ENCODE measurements at places on chromosomes 1 and 21.

GRCh38 chr1:27372022-27372807 lies 2.4 kb downstream of the FCN3 start:
- DNase-seq = no peak

GRCh38 chr1:236108027-236108648 lies 34.2 kb upstream of the GPR137B start:
- no peak for DNase-seq

DNA sequence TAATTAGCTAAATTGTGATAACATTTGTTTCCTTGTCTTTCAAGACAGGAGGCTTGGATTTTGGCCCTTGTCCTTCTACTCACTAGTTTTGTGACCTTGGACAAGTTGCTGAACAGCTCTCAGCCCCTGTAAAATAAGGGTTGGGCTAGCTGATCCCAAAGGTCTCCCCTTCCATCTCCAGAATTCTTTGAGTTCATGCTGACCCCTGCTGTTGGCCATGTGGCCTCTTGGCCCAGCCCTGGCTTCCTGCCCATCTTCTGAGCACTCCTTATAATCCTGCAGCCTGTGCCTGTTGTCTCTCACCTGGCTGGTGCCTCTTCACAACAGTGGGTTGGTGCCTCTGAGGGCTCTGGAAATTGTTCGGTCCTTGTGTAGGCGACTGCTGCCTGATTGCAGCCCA lies 10.1 kb downstream of the PTGFRN start:
- DNase-seq = no peak

- DNase-seq = peak; percentile 27
Measured at GRCh38 chr21:31731056-31731856, 662 bp downstream of the SCAF4 start.

- no peak for DNase-seq
Measured at GRCh38 chr1:111672331-111672730, 52.7 kb downstream of the RAP1A start.

- no peak for DNase-seq
Measured at GRCh38 chr1:29687601-29688244, 451.4 kb downstream of the PTPRU start.

- DNase-seq = no peak
Measured at GRCh38 chr21:34836103-34836932, 167.5 kb downstream of the CLIC6 start.

DNA sequence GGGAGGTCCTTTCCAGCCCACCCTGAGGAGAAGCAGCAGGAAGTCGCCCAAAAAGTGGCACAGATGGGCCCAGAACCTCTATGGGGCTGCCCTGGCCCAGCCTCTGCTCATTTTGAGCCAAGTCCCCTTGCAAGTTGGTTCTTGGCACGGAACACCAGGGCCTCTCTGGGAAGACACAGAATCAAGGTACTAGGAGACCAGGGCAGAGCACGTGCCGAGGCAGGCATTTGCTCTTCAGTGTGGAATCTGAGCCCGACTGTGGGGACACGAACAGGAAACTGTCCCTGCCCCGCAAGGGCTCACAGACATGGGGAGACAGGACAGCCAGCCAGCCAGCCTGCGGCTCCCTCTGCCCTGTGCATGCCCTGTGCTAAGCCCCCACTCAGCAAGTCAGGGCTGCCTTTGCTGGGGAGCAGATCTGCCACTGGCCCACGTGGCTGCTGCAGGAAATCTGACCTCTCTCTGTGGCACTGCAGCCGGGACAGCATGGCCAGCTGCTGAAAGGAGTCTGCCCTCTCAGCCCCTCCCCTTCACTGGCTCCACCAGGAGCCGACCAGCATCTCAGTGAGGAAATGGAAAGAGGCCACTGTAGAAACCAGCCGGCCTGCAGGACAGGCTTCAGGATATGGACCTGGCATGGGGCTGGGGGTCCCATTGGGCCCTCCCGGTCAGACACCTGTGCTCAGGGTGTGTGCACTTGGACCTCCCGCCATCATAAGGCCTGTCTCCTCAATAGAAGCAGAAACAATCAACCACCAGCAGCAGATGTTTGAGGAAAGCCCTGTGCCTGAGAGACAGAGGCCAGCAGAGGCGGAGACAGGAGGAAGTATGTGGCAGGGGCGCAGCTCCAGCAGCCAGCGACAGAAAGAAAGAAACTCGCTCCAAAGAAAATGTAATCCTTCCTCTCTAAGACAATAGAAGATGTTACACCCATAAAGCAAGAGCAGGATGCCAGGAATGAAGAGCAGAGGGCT lies 3.7 kb downstream of the ARHGEF16 start:
- DNase-seq = no peak

GRCh38 chr21:45228171-45228641 lies 59.5 kb downstream of the POFUT2 start:
- DNase-seq = peak; percentile 68

- DNase-seq = peak; percentile 64
Measured at GRCh38 chr1:221712198-221712684, 29.6 kb downstream of the DUSP10 start.

DNA sequence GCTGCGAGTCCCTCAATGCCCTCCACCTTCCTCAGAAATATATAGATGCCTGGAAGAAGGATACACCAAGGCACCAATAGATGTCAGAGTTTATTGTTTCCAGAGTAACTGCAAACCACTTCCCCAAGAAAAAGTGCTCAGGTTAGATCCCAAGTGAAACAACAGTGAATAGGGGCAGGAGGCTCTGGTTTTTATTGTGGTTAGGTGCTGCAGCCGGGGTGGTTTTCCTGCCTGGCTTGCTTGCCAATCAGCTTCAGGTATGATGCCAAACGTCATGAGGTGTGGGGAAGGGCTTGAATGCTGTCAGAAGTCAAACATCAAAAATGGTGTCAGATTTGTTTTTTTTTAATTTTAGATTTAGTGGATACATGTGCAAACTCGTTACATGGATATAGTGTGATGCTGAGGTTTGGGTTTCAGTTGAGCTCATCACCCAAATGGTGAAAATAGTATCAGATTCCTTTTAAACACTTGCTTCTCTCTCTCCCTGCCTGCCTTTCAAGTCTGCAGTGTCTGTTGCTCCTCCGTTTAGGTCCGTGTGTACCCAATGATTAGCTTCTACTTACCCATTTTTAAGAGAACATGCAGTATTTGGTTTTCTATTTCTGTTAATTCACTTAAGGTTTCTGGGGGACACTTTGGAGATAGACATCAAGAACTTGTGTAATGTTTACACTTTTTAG lies 1317.0 kb downstream of the MRPL39 start:
- DNase-seq = no peak

DNA sequence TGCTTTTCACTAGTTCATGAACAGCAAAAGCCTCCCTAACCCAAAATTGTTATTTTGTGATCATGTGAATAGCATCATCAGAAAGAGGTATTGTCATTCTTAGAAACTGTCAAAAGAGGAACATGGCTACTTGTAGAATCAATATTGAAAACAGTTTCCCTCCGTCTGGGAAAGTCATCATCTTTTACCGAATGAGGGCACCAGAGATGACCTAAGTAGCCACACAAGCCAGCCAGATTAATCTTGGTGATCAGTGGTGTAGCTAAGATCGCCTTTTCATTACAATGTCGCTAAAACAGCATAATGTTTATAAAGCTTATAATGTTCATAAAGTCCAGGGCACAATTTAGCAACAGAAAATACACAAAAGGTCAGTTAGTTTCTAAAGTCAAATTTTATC lies 136.1 kb downstream of the SIPA1L2 start:
- no peak for DNase-seq

DNA sequence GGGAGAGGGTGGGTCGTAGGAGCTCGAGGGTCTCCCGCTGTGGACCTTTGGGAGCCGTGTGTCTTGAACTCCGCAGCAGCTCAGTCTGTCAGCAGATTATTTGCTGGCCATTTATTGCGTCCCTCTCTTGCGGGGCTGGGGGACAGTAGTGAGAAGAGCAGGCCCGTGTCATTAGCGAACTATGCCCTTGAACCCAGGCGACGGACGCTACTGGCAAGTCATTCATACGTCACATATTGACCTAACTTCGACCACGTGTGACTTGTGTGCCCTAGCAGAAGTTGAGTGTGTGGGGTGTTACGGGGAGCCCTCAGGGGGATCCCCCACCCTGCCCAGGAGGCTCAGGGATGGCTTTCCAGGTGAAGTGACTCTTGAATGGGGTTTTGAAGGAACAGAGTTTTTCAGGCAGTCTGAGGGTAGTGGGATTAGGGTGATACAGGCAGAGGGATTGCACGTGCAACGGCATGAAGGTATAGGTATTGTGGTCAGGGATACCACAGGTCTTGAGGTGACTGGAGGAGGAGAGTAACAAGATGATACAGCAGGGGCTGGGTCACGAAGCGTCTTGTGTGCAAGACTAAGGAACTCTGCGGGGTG lies 13.0 kb downstream of the RCC1 start:
- no peak for DNase-seq

DNA sequence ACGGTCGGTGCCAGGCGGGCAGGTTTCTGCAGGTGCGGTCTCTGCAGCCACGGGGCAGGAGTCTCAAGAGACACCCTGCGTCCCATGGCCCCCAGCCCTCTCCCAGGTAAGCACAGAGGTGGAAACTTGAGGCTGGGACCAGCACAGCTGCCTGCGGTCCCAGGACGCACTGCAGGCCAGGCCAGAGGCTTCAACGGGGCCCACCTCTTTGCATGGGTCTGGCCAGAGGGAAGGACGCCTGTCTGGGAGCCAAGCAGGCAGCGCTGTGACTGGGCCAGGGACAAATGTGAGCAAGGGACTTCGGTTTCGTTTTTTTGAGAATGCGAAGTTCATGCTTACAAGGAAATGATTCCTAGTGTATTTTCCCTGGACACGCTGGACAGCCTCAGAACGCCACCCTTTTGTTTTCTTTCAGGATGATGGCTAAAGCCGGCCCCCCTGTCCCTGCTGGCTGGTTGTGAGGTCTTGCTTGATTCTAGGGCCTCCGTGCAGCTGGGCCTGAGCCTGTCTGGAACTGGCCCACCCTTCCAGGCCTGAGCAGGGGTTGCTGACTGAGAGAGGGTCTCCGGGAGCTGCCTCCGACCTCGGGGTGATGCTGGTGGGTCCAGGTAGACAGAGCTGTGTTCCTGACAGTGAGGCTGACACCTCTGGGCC lies 38.3 kb downstream of the MORN1 start:
- no peak for DNase-seq

DNA sequence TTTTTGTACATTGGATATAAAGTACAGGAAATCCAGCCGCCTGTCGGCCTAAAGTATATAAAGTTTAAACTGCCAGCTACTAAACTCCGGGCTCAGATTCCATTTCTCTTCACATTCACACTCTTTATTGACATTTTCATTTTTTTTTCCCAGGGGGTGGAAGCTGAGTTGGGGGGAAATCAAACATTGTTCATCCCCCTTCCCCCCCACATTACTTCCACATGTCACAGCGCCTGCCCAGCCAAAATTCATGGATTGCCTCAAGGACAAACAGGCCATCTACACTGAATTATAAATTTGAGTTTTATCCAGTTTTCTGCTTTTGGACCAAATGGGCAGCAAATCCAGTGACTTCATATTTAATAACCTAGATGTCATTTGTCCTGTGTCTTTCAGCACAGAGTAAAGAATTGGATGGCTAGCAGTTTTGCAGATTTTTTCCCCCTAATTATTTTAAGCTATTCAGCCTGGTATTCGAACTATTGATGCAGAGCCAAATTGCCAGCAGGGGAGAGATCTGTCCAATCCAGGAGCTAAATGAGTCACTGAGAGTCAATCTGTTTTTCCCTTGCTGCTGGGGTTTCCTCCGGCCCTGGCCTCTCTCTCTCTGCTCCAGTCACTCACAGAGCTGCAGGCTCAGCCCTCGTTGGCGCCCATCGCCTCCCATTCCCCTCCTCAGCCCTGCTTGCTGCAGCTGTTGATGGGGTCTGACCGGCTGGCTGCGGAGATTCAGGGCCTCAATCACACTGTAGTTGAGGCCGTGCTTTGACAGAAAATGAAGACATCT lies 98.0 kb downstream of the LMO4 start:
- no peak for DNase-seq

GRCh38 chr1:52455686-52456085 lies 51.3 kb downstream of the PRPF38A start:
- no peak for DNase-seq

- DNase-seq = no peak
Measured at GRCh38 chr21:33883118-33883517, 32.5 kb downstream of the ATP5PO start.

GRCh38 chr1:201603613-201604232 lies 64.8 kb downstream of the NAV1 start:
- no peak for DNase-seq

- no peak for DNase-seq
Measured at GRCh38 chr1:18955131-18955440, 1.4 kb downstream of the IFFO2 start.

- no peak for DNase-seq
Measured at GRCh38 chr1:92038695-92039346, 9.0 kb downstream of the EPHX4 start.

DNA sequence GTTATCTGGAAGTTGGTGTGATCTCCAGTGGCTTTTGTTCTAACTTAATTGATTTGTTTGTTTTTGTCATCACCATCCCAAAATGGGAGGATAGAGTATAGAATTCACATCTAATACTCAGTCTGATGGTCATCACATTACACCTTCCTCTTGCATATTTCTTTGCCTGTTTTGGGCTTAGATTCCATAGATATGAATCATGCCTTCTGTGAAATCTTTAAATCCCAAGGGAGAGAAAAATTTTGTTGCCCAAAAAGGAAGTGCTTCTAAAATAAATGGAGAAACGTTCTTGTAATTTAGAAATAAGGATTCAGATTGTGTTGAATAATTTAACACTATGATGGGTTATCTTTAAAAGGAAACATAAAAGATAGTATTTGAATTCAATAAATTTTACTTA lies 446.0 kb upstream of the LRRC7 start:
- no peak for DNase-seq

DNA sequence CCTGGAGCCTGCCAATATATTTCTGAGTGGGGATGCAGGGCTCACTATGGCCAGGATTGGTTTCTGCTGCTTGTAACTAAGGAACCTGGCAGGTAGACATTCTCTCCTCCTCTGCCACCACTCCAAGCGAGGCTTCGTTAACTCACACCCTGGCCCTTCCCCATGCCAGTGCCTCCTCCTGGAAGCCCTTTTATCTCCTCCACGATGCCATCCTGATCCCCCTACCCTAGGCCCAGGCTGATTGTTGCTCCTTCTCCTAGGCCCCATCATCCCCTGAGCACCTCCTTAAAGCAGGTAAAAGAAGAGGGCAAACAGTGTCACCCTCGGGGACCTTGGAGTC lies 118.5 kb downstream of the DMRTB1 start:
- DNase-seq = no peak

DNA sequence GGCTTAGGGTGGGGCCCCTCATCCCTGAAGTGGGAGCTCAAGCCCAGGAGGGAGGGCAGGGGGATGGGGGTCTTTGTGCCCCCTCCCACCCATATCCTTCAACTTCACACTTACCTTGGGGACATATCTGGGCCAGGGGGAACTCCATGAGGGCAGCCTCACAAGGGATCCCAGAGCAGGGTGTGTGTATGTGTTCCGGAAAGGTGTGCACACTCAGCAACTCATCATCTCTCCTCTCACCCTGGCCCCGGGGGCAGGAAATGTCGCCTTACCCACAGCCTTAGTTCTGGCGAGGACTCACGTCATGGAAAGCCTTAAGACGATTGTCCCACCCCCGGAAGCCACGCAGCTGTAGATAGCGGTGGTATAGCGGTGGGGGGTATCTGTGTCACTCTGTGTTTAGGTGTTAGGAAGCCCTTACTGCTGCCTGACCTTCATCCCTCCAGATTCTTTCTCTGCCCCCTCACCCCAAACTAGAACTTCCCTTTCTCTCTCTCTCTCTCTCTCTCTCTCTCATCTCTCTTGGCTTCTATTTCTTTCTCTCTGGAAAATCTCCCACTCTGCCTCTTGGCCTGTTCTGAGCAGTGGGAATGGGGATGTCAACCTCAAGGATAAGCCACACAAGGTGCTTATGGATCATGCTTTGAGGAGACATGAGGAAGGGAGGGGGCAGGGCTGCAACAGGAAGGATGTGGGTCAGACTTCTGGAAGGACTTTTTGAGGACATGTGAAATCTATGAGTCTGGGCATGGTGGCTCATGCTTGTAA lies at the start of gene SH2D2A:
Gene SH2D2A, minus strand, starts transcription at position 288 of the 768 bp plus-strand sequence. Its CDS starts 140 bp downstream, at position 148.
- DNase-seq = peak; percentile 98

- no peak for DNase-seq
Measured at GRCh38 chr1:6928106-6928885, 143.0 kb downstream of the CAMTA1 start.
